ENCODE measurements at places on chromosomes 7 and 10. TPM values are rescaled to one million over a fixed set of nuclear protein-coding genes. Genes with fewer than 3 reads are reported as not detected.

CPXM2 gene
- total RNA-seq = 91.2 TPM

- DNase-seq = no peak
Measured at GRCh38 chr10:86732771-86733170, 23.6 kb upstream of the BMPR1A start.

DNA sequence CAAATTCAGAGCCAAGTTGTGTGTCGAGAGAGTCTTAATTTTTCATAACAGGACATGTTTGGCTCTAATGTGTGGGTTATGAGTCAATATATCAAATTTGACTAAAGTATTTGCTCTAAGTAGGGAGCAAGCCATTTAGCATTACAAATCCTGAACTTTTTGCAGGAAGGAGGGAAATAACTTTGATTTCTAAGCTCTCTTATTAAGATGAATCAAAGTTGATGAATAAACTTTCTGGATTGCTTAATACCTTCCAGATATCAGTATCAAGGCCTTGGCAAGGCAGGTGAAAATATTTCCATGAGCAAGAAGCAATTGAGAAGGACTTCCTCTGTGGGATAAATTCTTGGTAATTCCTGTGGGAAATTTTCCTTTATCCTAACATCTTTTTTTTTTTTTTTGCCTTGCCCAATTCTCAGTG is 258.8 kb downstream of the AHR start:
- no peak for DNase-seq

BEND7 gene
- total RNA-seq = 27.4 TPM

DNA sequence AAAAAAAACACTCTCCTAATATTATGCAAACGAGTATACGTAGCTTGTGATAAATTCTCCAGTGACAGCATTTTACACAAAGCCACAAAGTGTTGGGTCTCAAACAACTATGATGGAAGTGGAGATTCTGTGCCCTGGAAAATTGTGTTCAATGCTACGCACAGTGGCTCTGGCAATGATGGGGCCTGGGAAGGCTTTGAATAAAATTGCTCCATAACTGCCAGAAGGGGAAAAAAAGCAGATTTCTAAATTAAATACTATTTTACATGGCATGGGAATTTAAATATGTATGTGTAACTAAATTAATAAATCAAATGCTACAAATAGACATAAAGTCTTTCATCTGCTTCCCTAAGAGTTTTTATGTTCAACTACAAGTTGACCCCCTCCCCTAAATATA is 306.7 kb downstream of the GRID1 start:
- no peak for DNase-seq

GRCh38 chr7:105835441-105835840 is 41.0 kb downstream of the ATXN7L1 start:
- peak; percentile 4 for DNase-seq

GRCh38 chr10:43208147-43209073 is 58.5 kb downstream of the RASGEF1A start:
- no peak for DNase-seq

PRPS1L1 gene
- total RNA-seq = not detected

All from esophagus muscularis mucosa (tissue), 4 donors.